Keratinocyte (primary cell): ENCODE measurements at places on chromosomes 3 and 15. TPM values are rescaled to one million over a fixed set of nuclear protein-coding genes. Genes with fewer than 3 reads are reported as not detected.

DNA sequence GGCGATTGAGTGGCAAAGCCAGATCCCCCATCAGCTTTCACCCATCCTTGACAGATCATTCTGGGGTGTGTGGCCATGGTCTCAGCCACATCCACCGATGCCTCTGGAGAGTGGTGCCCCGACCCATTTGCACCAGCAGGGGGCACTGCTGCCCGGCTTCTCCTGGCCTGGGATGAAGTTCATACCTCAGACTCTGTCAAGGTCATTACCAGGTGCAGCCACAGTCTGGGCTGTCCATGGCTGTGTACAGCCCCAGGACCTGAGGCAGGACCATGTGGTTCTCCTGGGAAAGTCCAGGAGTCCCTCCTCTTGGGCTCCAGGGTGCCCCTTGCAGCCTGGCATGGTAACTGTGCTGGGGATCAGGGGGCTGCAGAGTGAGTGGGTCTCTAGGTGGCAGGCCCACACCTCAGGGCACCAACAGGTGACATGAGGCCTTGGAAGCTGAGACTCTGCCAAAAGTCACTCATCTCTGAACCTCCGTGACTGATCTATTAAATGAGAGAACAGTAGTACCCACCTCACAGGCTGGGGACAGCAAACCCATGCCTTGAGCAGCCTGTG, 67.2 kb downstream of the CACNA2D2 start:
- DNase-seq, result no peak
- H3K27ac ChIP-seq, result no peak overlapping the region
- H3K4me1 ChIP-seq, result no peaks in the 10 kb centered on the region
- H3K36me3 ChIP-seq, result no peaks in the 10 kb centered on the region
- peaks cover 12% of the 10 kb centered on the region for H3K27me3 ChIP-seq
- no peak overlapping the region for H3K4me3 ChIP-seq

DNA sequence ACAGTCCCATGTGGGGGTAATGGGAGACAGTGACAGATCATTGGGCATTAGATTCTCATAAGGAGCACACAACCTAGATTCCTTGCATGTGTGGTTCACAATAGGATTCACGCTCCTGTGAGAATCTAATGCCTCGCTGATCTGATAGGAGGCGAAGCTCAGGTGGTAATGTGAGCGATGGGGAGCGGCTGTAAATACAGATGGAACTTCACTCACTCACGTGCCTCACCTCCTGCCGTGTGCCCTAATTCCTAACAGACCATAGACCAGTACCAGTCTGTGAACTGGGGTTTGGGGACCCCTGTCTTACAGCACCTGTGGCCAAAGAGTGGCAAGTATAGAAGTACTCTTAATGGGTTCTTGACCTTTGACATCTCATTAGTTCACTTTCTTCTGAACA, 554.7 kb downstream of the FOXP1 start:
- H3K27ac ChIP-seq, result no peak overlapping the region
- no peaks in the 10 kb centered on the region for H3K27me3 ChIP-seq
- H3K4me3 ChIP-seq, result no peak overlapping the region
- DNase-seq, result no peak
- peaks cover 4% of the 10 kb centered on the region for H3K4me1 ChIP-seq

DNA sequence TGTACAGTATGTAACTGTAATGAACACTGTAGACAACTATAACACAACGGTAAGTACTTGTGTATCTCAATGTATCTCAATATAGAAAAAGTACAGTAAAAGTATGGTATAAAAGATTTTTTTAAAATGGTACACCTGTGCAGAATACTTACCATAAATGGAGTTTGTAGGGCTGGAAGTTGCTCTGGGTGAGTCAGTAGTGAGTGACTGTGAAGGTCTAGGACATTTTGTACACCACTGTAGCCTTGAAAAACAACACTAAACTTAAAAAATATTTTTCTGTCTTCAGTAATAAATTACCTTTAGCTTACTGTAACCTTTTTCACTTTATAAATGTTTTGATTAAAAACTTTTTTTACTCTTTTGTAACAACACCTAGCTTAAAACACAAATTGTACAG, 142.9 kb downstream of the ATG7 start:
- no peak overlapping the region for H3K27ac ChIP-seq
- DNase-seq, result no peak
- no peaks in the 10 kb centered on the region for H3K4me1 ChIP-seq
- no peaks in the 10 kb centered on the region for H3K27me3 ChIP-seq
- H3K36me3 ChIP-seq, result no peaks in the 10 kb centered on the region
- no peak overlapping the region for H3K4me3 ChIP-seq

DNA sequence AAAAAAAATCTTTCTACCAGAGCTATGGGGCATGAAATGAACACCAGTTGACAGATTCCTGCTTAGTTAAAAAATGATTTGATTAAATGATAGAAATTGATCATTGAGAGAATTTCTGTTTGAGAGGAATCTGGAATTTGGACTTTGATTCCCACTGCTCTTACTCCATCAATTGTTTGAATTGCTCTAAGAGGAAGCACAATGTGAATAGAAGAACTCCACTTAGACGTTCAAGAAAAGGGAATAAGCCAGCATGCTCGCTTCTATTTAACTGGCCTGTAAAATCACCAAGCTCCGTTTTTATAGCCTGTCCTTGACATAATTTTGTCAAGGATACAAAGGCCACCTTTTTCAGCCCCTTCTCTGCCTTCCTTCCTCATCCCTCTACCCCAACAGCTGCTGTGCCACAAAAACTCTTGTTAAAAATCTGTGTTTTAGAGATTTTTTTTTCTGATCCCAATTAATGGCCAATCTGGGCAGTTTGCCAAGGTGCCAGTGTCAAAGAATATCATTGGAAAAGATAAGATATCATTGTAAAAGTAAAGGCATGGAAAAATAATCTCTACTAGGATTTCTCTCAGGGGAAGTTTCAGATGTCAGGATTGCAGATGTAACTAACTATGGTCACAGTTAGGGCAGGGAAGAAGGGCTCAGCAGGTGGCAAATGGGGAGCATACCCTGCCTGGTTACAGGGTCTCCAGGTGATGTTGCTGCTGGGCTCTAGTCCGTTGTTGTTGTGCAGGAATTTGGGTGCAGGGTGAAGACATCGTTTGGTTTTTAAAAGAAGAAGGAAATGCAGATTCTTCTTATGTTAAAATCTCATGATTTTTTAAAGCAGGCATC, 301.8 kb upstream of the PDZRN3 start:
- H3K4me3 ChIP-seq, result no peak overlapping the region
- no peaks in the 10 kb centered on the region for H3K27me3 ChIP-seq
- H3K36me3 ChIP-seq, result no peaks in the 10 kb centered on the region
- H3K4me1 ChIP-seq, result no peaks in the 10 kb centered on the region

DNA sequence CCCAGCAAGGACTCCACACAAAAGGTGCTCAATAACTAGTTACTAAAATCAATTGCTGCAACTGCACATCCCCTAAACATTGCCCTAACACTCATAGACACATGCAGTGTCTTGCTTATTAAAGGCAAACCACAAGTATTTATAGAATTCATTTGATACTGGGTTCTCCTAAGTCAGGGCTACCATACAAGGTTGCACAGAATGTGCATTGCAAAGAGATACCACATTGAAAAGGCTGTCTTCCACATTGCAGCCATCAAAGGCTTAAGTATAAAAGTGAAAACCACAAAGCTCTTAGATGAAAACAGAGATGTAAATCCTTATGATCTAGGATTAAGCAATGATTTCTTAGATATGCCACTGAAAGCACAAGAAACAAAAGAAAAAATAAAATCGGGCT, 33.6 kb upstream of the TOPAZ1 start:
- H3K4me3 ChIP-seq, result no peak overlapping the region
- no peaks in the 10 kb centered on the region for H3K27me3 ChIP-seq
- H3K27ac ChIP-seq, result no peak overlapping the region
- peaks cover 20% of the 10 kb centered on the region for H3K4me1 ChIP-seq
- no peak for DNase-seq

DNA sequence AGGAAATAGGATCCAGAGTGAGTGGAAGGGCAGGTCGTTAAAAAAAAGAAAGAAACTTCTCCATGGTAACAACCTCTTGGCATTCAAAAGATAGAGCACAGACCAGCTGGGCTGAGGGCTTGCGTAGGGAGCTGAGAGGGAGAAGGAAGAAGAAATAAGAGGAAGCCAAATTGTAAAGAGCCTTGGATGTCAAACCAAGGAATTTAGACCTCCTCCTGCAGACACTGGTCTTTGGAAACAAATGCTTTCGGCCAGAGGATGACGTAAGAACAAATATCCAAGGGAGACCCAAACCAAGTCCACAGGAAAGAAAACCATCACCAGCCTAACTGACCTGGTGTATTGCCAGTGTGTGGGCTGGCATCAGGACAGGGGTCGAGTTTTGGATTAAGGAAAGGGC, 155.2 kb downstream of the UACA start:
- peaks cover 37% of the 10 kb centered on the region for H3K27me3 ChIP-seq
- no peaks in the 10 kb centered on the region for H3K36me3 ChIP-seq
- no peak for DNase-seq

- peaks cover 2% of the 10 kb centered on the region for H3K36me3 ChIP-seq
- H3K27me3 ChIP-seq, result no peaks in the 10 kb centered on the region
- no peak overlapping the region for H3K27ac ChIP-seq
- H3K4me3 ChIP-seq, result no peak overlapping the region
Measured at GRCh38 chr3:177141471-177141870, 55.8 kb downstream of the TBL1XR1 start.

DNA sequence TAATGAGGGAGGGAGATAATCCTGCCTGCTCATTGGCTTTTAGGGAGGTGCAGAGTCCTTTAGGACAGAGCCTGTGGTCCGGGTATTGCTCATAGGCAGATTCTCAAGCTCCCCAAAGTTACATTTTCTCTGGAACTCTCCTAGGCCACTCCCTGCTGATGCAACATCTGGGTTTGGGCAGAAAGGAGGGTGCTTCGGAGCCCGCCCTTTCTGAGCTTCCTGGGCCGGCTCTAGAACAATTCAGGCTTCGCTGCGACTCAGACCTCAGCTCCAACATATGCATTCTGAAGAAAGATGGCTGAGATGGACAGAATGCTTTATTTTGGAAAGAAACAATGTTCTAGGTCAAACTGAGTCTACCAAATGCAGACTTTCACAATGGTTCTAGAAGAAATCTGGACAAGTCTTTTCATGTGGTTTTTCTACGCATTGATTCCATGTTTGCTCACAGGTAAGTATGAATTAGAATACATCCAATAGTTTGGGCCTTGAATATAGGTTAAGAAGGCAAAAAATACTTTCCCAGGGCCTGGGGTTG, at the start of gene IL20RB:
IL20RB (plus strand) TSS at position 233 of the 538 bp plus-strand sequence; CDS start at position 364, 131 bp downstream.
- H3K4me3 ChIP-seq, result peak within 1 kb of the TSS; percentile 99
- peak; percentile 81 for DNase-seq
- H3K4me1 ChIP-seq, result peaks cover 55% of the 10 kb centered on the region
- H3K27me3 ChIP-seq, result no peaks in the 10 kb centered on the region
- peaks cover 8% of the 10 kb centered on the region for H3K36me3 ChIP-seq

DNA sequence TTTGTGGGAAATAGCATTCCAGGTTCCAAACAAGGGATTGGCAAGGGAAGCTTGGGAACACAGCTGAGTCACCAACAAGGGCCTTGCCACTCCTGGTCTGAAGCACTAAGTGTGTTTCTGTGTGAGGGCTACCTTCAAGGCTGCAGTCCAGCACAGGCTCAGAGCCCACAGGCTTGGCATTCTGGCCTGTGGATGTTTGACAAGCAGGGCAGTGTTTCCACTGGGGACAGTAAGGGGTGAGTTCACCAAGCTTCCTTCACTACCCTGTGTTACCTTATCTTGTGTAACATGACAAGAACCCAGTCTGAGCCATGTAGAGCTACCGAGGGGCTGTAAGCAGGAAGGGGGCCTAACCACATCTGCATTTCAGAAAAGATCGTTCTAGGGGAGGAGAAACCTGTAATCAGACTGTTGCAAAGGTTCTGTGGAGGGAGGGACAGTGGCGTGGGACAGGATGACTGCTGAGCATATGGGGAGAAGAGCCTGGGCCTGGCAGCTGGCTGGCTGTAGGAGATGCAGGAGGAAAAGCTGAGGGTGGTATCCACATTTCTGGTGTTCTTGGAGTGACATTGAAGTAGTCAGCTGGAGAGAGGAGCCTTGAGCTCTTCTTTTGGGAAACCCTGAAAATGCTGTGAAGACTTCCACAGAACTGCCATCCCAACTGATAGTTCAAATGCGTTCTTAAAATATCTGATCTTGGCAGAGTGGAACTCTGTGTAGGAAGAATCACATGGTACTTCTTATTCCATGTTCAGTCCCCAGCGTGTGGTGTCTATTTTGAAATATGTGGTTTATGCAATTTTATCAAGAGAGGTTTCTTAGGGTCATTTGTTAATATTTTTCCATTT, 61.3 kb downstream of the CTDSPL start:
- no peak overlapping the region for H3K27ac ChIP-seq
- peaks cover 13% of the 10 kb centered on the region for H3K4me1 ChIP-seq
- H3K27me3 ChIP-seq, result no peaks in the 10 kb centered on the region
- no peak overlapping the region for H3K4me3 ChIP-seq

GRCh38 chr3:140288595-140288994, 353.6 kb downstream of the CLSTN2 start:
- no peaks in the 10 kb centered on the region for H3K36me3 ChIP-seq
- no peak overlapping the region for H3K4me3 ChIP-seq
- peaks cover 54% of the 10 kb centered on the region for H3K4me1 ChIP-seq

DNA sequence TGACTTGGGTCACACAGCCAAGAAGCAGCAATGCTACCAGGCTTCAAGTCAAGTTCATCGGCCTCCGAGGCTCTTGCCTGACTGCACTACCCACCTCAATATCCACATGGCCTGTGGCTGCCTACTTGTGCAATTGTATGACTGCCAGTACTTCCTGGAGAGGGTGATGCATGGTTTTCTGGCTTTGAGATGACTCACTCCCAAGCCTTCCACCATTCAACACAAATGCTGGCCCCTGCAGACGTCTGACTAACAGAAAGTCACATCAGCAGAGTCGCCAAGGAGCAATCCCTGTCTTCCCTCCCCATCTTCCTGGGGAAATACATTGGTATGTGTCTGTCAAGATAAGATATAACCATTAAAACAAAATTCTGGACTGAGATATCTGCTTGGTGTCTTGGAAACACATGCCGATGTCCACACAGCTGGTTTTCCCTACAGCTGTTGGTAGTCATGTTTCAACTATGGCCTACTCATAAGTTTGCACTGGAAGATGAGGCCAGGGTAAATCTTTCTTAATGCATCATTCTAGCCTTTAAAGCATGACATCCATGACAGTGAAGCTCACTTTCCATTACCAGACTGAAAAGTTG, 79.6 kb upstream of the SPATA12 start:
- no peaks in the 10 kb centered on the region for H3K36me3 ChIP-seq
- no peak overlapping the region for H3K4me3 ChIP-seq
- DNase-seq, result peak; percentile 87
- peak overlapping the region; percentile 53 for H3K27ac ChIP-seq
- H3K4me1 ChIP-seq, result peaks cover 16% of the 10 kb centered on the region
- H3K27me3 ChIP-seq, result no peaks in the 10 kb centered on the region

DNA sequence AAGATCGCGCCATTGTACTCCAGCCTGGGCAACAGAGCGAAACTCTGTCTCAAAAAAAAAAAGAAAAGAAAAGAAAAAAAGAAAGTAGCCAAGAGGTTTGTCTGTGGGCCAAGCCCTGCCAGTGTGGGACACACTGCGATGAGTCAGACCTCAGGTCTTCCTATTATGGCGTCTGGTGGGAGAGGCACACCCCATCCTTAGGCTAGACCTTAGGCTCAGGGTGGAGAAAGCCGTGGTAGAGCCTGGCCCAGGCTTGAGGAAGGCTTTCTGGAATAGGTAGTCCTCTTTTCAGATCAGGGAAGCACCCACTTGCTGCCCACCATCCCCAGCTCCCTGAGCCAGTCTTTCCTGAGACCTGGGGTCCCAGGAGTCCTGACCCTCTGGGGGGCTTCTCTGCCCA, 6.0 kb downstream of the HEMK1 start:
- H3K36me3 ChIP-seq, result peaks cover 25% of the 10 kb centered on the region
- H3K4me3 ChIP-seq, result no peak overlapping the region
- peaks cover 9% of the 10 kb centered on the region for H3K4me1 ChIP-seq

SLC9C1 gene
- not detected in 3 replicates for polyA plus RNA-seq

FBXW12 gene
- polyA plus RNA-seq, result not detected in 3 replicates

DPPA2 gene
- polyA plus RNA-seq, result not detected in 3 replicates

TMC3 gene
- polyA plus RNA-seq, result not detected in 3 replicates

NRROS gene
- 0.02 to 0.05 TPM (median 0.03 TPM) in 3 replicates for polyA plus RNA-seq

FRMD4B gene
- 34.7 to 48.3 TPM (median 48.0 TPM) in 3 replicates for polyA plus RNA-seq
